Activated naive CD4-positive, alpha-beta T cell (primary cell): ENCODE measurements at places on chromosomes 12 and 14.

- no peak for DNase-seq
Observed at GRCh38 chr14:80428171-80428570, 216.9 kb upstream of the DIO2 start.

DNA sequence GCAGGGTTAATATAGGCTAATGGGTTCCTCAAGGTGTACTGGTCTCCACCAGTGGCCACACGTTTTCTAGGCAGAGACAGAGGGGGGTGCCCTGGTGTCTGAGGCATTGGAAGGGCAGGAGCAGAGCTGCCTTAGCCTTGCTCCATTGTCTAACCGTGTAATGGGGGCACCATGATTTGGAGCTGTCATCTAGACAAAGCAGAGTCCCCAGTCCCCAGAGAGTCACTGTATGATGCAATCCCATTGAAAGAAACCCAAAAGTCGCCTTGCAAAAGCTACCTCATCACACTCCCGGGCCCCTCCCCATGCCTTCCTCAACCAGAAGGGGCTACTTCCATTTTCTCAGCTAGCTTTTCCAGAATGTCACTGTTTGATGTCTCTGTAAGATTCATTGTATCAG, 487.1 kb downstream of the AACS start:
- DNase-seq = no peak

- no peak for DNase-seq
Observed at GRCh38 chr12:20077618-20078017, 290.7 kb upstream of the PDE3A start.

- no peak for DNase-seq
Observed at GRCh38 chr12:102722147-102722546, 194.9 kb downstream of the PAH start.

DNA sequence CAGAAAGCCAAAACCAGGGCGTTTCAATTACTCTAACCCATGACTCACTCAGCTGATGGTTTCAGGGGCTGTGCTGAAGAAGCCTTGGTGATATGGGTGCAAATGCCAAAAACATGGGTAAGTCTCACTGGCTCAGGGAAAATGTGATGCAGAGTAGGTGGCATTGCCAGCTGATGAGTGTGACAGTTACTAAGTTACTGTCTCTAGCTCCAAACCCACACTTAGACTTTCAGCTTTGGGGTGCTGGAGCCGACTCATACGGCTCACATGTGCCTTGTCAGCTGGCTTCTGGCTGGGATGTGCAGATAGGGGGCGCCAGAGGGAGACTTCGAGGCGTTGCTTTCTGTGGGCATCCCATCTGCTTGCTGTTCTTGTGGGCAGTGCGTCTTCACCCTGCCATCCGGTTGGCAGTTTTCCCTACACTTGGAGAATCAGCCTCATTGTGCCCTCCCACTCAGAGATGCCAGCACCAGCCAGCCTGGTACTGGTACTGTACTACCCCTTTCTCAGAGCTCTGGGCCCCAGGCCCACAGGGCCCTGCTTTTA, 11.1 kb upstream of the KRT7 start:
- DNase-seq = no peak

- no peak for DNase-seq
Observed at GRCh38 chr12:47308672-47309071, 228.9 kb upstream of the AMIGO2 start.

DNA sequence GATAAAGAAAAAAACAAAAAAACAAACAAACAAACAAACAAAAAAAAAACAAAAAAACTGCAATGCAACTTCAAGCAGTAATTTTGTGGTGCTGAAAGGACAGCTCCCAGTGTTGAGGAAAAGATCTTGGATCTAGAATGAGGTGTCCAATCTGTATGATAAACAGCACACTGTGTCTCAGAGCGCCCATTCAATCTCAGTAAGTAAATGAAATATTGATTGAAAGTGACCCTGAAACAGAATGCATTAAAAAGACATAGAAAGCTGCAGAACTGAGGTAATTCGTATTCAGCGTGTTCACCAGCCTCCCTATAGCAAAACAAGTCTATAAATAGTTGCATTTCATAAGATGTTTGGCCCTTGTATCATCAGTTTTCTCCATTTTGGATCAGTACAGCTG, 153.0 kb downstream of the NOVA1 start:
- no peak for DNase-seq

DNA sequence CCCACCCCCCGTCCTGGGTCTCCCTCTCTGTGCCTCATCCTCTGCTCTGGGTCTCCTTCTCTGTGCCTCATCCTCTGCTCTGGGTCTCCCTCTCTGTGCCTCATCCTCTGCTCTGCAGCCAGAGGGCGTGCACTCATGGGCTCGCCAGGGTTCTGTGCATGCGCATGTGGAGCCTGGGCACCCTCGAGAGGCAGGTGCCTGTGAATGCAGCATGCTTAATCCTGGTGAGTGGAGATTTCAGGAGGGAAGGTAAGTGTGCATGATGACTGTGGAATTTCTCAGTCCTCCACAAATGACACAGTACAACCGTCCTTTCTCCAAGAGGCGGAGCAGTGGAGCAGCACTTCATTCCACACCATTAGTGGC, 65.2 kb downstream of the EP400 start:
- DNase-seq = no peak

DNA sequence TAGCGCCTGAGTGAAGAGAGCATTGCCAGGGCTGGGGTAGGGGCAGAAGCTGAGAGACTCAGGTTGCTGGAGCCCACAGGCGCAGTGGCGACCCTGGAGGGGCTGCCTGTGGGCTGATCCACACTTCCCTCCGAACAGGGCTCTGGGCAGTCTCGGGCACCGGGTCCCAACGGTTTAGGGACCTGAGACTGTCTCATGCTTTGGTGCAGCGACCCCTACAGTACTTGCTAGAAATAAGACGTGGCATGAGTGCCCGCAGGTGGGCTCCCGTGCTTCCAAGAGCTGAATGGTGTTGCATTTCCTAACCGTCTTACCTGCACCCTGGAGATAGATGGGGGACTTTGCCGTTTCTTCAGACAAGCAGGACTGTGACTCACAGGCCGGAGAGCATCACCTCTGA, 57.4 kb downstream of the AACS start:
- DNase-seq = no peak

GRCh38 chr14:67762051-67762450, 54.3 kb downstream of the ZFYVE26 start:
- DNase-seq = no peak

DNA sequence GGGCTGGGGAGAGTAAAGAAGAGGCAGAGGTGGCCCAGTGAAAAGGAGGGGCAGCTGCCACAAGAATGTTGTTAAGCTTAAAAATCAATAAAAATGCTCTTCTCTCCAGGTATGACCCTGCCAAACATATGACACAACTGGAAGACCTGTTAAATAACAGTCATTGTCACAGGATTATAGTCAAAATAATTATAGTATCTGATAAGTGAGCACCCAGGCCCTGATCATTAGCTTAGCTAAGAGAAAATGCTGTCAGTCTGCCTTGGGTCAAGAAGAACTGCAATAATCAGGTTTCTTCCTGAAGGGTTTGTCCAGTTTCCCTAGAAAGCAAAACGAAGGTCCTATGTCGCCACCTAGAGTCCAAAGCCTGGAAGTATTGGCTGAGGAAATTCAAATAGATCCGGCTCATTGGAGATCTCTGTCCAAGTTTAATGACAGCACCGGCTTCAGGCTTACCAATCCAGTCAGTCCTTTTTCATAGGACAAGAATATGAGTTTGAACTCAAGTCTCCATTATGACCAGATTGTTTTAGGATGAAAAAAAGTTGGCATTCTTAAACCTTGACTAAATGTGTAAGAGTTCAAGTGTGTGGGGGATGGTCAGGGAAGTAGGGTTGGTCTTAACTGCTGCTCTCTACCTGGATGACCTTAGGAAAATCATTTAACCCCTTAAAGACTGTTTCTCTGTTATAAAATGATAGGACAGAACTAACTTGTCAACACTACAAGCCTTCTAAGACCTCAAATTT, 22.5 kb upstream of the NKX2-8 start:
- no peak for DNase-seq

GRCh38 chr12:96902076-96902475, 5.0 kb upstream of the NEDD1 start:
- no peak for DNase-seq
